ENCODE measurements at places on chromosomes 12 and 14.

- DNase-seq = no peak
Observed at GRCh38 chr14:21201732-21202462, 46.0 kb upstream of the OR5AU1 start.

GRCh38 chr14:32784405-32784804, 154.3 kb upstream of the NPAS3 start:
- DNase-seq = no peak

DNA sequence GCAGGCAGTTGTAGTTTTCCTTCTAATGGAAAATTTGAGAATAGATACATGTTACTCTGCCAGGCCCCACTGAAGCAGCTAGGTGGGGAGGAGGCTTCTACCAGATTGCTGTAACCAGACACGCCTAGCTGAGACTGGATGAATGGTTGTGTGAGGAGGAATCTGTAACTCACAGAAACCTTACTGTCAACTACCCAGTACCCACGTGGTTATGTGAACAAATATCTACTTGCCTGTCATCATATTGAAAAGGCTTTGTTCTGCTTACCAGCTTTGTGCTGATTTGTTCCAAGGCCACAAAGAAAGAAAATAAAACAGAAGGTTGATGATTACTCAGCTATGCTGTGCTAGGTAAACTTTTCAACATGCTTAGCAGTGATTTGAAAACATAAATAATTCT, 167.2 kb downstream of the CAPZA3 start:
- no peak for DNase-seq

- no peak for DNase-seq
Observed at GRCh38 chr12:5499566-5500330, 67.8 kb downstream of the NTF3 start.

DNA sequence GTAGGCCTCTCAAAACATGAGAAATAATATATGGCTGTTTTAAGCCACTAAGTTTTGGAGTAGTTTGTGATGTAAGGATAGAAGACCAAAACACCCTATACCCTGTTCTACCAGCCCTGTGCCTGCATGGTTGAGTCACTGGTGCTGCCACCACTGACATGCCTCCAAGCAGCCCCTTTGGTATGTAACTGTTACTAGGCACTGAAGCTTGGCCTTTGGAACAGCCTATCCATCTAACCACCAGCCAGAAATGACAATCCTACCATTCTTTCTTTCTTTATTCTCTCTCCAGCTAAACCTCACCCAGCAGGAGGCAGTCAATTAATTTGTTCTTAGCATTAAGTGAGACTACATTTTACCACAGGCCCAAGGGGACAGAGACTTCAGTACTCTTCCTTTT, 240.3 kb downstream of the MSRB3 start:
- no peak for DNase-seq

GRCh38 chr14:90678420-90678819, 137.8 kb downstream of the TTC7B start:
- no peak for DNase-seq

GRCh38 chr14:64566651-64567122, 16.9 kb downstream of the PPP1R36 start:
- DNase-seq = no peak

DNA sequence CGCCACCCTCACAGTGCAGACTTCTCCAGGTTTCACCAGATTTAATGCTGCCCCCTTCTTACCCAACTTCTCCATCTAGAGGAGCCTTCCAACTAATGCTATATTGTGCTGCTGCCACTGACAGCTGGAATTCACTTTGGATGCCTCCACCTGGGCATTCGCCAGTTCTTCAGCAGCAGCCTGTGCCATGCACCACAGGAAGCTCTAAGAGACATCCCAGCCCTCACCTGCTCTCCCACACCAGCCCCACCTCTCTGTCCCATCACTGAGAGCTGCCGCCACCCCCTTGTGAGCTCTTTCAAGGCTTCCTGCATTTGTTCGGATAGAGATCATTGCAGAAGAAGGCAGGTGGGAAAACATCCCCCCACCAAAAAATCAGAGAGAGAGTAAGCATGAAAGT, 4.6 kb upstream of the KRT2 start:
- no peak for DNase-seq

DNA sequence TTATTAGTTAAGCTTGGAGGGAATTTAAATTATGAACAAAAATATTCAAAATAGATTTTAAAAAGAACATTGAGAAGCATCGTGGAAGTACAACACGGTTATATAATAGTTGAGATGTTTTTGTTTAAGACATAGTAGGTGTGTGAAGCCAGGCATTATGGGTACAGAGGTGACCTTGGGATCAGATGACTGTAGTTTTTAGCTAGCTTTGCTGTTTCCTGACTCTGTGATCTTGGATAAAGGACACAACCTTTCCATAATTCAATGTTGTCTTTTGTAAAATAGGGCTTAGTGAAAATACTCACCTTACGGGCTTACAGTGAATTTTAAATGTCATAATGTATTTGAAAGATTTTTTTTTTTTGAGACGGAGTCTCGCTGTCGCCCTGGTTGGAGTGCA, 239.7 kb downstream of the SLC2A13 start:
- no peak for DNase-seq

DNA sequence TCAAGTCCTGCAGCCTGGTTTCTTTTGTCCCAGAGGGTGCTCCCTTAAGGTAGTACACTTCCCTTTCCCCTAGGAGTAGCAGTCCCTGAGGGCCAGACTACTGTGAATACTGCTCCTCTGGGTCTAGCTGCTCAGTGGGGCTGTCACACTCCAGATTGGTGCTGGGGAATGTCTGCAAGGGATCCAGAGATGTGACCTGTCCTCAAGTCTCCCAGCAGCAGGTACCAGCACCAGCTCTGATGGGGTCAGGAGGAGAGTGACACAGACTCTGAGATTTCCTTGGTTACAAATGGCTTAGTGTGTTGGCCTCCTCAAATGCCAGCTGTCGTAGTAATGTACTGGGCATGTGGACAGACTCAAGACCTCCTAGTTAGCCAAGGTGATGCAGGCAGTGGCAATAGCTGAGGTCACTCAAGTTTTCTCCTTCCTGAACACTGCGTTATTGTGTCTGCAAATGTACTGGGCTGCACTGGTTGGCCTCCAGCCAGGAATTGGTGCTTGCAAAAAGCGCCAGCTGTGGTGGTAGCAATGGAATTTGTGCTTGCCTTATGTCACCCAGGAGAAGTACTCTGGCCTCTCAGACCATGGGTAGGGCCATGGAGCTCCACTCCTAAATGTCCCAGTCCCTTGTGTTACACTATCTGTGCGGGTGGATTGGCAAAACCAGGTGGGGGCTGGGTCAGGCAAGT, 36.4 kb upstream of the AEBP2 start:
- no peak for DNase-seq

GRCh38 chr14:68786491-68787091, 6.3 kb downstream of the ZFP36L1 start:
- no peak for DNase-seq

DNA sequence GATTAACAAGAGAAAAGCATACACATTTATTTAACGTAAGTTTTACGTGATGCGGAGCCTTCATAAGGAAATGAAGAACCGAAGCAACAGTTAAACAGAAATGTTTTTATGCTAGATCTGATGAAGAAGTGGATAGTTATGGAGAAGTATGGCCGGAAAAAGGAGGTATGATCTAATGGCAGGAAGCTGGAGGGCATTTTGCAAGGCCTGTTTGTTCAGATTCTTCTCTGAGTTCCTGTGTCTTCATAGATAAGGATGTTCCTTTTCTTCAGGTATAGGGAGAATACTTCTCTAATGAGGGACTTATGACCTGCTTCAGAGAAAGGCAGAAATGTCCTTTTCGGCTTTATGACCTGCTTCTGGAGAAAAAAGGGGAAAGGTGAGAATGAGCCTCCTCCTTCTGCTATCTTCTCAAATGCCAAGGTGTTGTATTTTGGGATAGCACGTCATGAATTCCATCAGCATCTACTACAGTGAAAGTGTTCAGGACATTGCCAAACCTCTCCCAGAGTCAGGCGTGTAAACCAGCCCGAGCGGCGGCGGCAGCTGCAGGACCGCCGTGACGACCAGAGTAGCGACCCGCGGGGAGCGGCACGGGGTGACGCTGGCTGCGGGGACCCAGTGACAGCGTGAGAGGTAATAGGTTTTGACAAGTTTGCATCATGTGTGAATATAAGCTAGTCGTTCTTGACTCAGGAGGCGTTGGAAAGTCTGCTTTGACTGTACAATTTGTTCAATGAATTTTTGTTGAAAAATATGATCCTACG, 33.7 kb upstream of the SGPP1 start:
- DNase-seq = no peak

Data from activated T-cell treated with anti-CD3 and anti-CD28 coated beads, Interleukin-2, amount 50 U/mL, for 48 hours (primary cell).